T-helper 1 cell (primary cell): ENCODE measurements at places on chromosomes 6 and 20.

DNA sequence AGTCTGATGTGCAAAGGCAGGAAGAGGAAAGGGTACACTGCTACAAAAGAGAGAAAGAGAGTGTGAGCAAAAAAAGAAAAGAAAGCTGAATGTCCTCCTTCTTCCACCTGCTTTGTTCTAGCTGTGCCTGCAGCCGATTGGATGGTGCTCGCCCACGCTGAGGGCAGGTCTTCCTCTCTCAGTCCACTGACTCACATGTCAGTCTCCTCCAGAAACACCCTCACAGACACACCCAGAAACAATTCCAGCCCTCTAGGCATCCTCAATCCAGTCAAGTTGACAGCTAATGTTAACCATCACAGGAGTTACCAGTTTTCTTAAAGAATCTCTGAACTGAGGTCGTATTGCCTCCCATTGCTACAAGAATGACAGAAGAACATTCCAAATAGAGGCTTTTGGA, 411.9 kb upstream of the SASH1 start:
- DNase-seq: no peak

DNA sequence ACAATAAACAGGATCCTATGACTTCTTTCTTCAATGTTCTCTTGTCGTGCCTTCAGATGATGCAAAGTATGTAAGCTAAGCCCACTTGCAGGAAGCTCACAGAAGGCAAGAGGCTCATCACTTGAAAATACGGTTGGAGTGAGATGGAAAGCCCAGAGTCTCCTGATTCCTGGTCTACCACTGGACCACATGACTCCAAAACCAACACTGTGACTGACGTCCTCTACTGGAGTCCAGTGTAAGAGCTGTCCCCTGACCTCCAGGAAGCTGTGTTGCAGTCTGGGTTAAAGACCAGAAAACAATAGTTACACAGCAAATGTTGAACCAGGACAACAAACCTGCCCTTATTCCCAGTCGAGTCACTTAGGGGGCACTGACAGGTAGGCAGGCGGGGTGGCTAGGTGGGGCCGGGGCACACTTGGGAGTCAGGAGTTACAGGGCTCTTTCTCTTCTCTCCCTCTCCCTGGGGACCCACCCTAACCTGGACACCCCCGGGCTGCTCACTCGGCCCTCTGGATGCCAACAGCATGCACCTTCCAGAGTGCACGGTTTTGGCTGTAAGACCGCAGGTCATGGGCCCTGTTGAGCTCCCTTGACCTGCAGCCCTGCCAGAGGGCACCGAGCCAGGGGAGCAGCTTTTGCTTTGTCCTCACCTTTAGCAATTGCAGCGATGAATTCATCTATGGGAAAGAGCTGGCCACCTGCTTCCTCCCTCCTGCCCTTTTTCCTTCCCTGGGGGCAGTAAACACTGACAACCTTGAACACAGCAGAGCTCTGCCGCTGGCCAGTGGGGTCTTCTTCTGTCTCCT, 7.4 kb downstream of the PCK1 start:
- DNase-seq: no peak

DNA sequence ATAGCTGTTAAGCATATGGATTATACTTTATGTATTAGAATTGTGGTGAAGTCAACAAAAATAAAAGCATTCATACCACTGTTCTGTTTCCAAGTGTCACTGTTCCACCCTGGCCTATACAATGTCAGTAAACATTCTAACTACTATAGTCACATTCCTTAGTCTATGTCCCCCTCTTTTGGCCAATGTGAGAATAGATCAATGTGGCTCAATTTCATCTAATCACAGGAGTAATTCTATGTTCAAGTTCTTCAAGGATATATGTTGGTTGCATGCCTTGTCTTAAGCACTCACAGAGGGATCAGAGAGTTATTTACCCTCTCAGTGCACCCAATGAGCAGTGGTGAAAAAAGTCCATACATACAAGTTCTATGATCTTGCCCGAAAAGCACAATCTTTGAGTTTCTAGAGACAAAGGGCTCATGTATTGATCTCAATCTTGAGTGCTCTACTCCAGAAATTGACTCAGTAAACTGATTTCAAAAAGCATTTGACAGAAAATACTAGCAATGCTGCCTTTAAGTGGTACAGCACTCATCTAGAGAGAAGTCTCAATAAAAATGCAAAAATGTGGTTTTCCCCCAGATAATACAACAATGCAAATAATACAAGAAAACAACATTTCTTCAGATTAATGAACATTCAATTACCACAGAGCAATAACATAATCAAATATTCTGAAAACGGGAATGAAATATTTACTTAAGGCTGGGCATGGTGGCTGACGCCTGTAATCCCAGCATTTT, 16.5 kb downstream of the SMLR1 start:
- no peak for DNase-seq

GRCh38 chr20:16556301-16556700, 16.9 kb downstream of the KIF16B start:
- no peak for DNase-seq

DNA sequence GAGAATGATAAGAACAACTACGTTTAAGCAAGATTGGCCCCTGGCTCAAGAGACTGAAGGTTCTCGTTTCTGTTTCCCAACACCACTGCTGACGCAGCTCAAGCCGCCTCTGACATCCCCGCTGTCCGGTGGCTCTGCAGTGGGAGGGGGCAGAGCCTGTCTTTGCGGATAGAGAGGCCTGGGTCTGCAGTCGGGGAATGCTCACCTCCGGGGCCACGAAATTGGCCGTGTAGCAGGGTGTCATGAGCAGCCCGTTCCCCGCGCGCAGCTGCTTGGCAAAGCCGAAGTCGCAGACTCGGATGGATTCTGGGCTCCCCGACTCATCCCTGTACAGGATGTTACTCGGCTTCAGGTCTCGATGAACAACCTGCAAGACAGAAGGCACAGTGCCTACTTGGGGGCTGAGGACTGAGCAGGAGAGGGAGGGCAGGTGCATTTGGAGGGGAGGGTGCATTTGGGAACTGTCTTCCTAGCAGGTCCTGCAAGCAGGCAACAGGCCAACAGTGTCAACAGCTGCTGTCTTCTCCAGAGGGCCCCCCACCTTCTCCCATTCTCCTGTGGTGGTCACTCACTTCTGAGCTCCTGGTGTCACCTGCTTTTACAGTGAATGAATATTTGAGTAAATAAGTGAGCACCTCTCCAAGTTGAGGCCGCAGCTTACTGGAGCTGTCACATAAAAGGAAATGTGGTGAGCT, 40.5 kb upstream of the MPC1 start:
- no peak for DNase-seq

DNA sequence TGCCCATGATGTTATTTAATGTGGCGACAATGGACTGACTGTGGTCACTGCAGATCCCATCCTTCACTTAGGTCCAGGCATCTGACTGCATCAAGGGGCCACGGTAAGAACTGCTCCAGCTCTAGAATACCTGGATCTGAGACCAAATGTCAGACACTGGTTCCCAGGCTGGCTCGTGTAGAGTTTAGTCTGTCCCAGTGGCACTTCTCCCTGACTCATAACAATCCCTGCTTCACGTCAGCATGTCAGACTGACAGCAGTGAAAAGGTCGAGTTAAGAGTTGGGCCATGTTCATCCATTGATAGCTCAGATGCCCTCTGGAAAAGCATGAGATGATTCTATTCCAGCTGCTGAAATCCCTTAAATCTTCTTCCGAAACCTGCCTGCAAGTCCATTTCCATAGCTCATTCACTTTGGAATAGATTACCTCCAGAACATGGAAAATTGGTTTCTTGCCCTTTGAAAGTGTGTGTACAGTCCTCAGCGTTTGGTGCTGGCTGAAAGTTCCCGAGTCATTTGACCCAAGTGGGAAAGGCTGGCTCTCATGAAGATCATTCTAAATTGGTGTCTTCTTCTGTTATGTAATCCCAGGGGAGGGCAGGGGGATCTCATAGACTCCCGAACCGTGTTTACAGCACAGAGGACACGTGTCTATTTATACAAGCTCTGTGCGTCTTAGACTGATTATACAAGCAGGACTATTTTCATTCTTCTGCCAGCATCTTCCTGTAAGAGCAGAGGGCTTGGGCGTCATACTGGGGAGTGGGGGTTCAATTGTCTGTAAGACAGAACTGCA, 160.8 kb downstream of the ZDHHC14 start:
- DNase-seq: no peak

- DNase-seq: no peak
Observed at GRCh38 chr20:51586005-51586440, 43.5 kb upstream of the NFATC2 start.

DNA sequence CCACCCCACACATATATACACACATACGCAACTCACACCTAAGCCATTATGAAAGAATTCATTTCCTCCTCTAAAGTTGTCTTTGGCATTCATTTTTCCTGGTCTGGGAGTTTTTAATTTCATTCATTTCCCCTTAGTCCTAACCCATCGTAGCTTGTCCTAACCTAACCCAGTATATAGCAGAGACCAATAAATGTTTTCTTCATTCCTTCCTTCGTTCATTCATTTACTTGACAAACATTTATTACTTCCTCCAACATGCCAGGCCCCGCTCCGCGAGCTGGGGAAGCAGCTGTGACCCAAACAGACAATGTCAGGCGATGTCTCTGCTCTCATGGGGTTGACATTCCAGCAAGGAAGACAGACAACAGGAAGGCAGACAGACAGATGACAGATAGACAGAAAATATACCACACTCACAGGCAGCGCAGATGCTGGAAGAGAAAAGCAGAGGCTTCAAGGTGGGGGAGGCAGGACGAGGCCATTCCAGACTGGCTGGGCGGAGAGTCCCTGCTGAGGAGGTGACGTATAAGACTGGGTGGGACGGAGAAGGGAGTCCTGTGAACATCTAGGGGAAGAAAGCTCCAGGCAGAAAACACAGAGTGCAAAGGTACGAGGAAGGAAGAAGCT, 33.7 kb upstream of the SIRPA start:
- no peak for DNase-seq

DNA sequence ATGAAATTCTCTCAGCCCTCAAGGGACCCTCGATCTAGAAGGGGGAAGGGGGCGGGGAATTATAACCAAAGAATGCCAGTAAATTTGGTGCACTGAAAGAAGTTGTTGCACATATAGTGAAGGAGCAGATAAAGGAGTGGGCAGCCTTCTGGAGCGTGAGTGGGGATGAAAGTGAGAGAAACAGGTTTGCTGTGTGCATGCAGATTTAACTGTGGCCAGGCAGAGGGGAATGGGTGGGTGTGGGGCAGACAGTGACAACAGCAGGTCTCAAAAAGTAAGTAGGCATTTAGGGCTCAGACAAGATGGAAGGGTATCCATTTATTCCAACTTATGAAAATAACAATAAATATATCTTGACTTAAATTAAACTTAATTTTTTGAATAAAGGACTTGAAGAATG, 149.1 kb downstream of the KCNQ5 start:
- no peak for DNase-seq

- DNase-seq: no peak
Observed at GRCh38 chr20:6418732-6419131, 295.9 kb upstream of the FERMT1 start.

- no peak for DNase-seq
Observed at GRCh38 chr6:33857932-33858475, 54.2 kb upstream of the MLN start.

DNA sequence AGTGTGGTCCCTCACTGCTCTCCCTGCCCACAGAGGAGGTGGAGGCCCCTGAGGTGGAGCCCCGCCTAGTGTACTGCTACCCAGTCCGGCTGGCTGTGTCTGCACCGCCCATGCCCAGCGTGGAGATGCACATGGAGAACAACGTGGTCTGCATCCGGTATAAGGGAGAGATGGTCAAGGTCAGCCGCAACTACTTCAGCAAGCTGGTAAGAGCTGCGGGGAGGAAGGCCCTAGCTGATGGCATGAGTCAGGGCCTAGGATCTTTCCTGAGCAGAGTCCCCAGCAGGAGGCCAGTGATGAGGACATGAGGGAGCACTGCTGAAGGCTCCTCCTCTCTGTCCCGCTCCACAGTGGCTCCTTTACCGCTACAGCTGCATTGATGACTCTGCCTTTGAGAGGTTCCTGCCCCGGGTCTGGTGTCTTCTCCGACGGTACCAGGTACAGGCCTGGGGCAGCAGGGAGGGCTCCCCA, 11.2 kb downstream of the PCIF1 start:
- no peak for DNase-seq

GRCh38 chr6:79231666-79232065, 2.8 kb downstream of the HMGN3 start:
- DNase-seq: no peak

GRCh38 chr6:166005944-166006899, 161.4 kb downstream of the TBXT start:
- DNase-seq: no peak
